Lower leg skin (tissue), 4 donors: ENCODE measurements at places on chromosomes 6 and 20. TPM values are rescaled to one million over a fixed set of nuclear protein-coding genes. Genes with fewer than 3 reads are reported as not detected.
A peak's percentile ranks its signal among the peaks of the same experiment; 100 is the strongest.

- DNase-seq, result no peak
Measured at GRCh38 chr6:32692019-32692418, 25.6 kb upstream of the HLA-DQB1 start.

DNA sequence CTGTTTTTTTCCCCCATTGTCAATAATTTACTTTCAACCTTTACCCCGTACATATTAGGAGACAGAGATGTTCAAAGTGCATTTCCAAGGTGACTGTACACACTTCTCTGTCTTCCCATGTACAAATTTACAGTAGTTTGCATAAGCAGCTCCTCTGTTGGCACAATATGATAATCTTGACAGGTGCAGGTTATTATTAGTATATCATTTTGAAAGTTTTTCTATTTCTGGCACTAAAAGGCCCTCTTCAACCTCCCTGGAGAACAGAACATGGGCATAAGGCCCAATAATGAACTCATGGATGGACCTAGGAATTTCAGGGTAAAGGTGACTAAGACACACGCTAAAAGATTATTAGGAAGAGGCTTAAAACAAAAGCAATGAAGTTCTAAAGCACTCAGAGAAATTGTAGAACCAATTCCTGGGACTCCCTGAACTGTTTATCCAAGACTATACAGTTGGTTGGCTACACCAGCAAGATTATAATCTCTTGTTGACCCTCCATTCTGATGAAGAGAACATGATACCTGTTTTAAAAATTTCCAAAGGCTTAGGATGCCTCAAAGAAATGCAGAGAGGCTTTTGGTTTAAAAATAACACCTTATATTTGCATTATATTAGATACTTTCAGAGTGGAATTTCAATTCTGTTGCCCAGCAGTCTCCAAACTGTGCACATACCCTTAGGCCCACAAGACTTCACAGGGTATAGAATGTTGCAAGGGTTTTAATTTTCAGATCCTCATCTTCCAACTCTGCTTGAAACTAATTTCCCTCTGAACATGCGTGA lies 1.1 kb downstream of the AIG1 start:
- no peak for DNase-seq

The MLIP gene
- total RNA-seq, result 20.6 TPM

The PIGT gene
- total RNA-seq, result 50.0 TPM

DNA sequence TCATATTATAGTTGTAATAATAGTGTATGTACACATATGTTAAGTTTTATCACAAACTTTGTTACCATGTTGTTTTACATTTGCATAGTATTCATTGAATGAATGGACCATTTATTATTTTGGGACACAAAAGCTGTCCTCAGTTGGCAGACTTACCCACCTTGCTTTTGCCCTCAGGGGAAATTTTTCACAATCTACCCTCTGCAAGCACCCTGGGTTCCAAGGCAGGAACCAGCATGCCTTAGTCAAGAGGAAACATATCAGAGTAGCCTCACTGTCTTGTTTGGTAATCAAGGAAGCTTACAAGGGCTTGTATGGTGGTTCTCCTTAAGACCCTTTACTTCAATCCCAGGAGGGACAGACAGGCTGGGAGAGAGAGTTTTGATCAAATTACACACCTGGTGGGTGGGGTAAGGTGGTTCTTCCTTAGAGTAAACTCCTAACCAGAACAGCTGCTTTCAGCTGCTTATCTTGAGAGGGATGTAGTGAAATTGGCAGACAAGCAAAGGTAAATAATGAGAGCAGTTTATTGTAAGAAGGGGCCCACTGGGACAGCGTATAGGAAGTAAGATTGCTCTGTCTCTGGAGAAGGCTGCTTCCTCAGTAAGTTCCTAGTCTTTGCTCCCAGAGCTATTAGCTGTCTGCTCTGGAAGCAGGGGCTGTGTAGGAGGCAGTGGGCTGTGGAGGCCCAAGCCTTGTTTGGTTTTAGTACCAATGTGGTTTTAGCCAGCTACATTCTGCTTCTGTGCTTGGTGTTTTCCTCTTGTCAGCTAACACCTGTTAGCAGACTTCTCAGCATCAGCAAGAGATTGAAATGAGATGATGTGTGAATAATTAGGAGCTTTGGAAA lies 31.1 kb downstream of the BRPF3 start:
- peak; percentile 52 for DNase-seq

The ANKRD66 gene
- not detected for total RNA-seq

The NDUFAF4 gene
- 17.3 TPM for total RNA-seq

GRCh38 chr6:134521116-134521501 lies 203.2 kb upstream of the SGK1 start:
- DNase-seq, result no peak

GRCh38 chr6:82766476-82766875 lies 299.2 kb downstream of the UBE3D start:
- no peak for DNase-seq
